ENCODE measurements at places on chromosomes 5 and 9. TPM values are rescaled to one million over a fixed set of nuclear protein-coding genes. Genes with fewer than 3 reads are reported as not detected.

Gene AGXT2
- total RNA-seq = not detected

Gene F2RL1
- total RNA-seq = 332 TPM

Gene MAMDC4
- 4.1 TPM for total RNA-seq

Gene SPATA31A3
- not detected for total RNA-seq

Gene SLC6A18
- not detected for total RNA-seq

Gene ASPN
- total RNA-seq = not detected

Gene SOHLH1
- 0.09 TPM for total RNA-seq

Gene EIF4E1B
- not detected for total RNA-seq

Gene LCN9
- not detected for total RNA-seq

Data from A549 treated with CpdA at 1 μM for 4 hours (cell line).